ENCODE measurements at places on chromosomes 5 and 9.

GRCh38 chr9:98568909-98569469 lies 139.7 kb downstream of the GABBR2 start:
- DNase-seq: no peak

DNA sequence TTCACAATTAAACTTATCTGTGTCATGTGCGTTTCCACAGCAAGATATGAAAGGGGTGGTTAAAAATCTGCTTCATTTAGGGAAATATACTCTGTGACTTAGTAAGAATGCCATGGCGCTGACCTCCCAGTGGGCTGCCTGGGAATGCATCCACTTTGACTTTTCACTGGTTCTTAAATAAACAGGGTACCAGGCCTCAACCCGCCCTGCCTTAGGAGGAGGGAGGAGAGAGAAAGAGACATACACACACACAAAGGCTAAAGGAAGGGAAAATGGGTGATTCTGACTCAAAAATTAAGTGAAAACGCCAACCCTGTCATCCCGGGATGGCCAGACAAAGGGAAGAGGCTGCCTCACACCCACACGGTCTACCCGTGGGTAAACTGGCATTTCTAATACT lies 122.1 kb downstream of the EBF1 start:
- DNase-seq: no peak

DNA sequence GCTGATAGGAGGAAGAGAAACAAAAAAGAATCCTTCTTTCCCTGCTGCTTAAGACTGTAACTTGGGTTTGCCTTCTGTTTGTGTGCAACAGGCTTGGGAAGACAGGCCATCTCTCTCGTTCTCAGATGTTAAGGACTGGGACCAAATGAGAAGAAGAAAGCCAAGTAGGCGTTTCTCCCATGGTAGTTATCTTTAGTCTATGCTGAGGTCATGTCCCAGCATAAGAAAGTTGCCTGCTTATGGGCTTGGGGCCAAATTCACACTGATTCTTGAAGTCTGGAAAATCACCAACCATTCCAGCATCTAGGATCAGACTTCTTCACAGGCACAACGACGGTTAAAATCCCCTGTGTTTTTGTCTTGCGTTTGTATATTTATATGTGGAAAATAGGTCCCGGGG lies 44.2 kb upstream of the PALM2AKAP2 start:
- no peak for DNase-seq

DNA sequence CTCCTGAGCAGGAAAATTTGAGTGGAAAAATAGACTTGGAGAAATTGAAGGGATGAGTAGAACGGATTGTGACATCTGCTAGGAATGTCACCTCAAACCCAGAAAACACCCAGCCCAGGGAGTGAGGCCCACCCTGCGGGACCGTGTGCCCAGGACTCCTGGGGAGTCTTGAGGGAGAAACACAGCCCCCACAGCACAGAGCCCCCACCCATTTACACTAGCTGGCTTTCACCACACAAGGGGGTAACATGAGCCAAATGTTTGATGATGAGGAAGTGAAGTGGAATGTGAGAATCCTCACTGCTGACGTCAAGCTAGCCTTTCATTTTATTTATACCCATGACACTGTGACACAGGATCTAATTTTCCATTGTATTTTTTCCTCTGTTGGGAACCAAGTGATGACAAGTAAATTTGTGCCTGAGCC lies 42.8 kb upstream of the PDE8B start:
- no peak for DNase-seq

GRCh38 chr5:159096243-159096923 lies 3.3 kb downstream of the EBF1 start:
- no peak for DNase-seq

DNA sequence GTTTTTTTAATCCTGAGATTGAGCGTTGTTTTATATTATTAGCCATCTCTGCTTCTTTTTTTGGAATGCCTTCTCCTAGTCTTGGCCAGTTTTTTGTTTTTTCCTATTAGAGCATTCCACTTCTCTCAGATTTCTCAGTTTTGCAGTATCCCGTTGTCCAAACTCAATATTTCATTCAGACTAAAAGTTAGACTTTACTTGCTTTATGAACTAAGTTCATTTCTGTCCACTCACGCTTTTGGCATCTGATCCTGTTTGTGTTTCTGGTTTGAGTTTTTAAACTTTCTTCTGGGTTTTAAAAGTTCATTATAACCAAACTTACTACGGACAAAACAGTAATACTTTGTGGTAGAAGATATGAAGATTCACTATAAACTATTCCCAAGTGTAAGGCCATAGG lies 288.3 kb upstream of the MPDZ start:
- no peak for DNase-seq

DNA sequence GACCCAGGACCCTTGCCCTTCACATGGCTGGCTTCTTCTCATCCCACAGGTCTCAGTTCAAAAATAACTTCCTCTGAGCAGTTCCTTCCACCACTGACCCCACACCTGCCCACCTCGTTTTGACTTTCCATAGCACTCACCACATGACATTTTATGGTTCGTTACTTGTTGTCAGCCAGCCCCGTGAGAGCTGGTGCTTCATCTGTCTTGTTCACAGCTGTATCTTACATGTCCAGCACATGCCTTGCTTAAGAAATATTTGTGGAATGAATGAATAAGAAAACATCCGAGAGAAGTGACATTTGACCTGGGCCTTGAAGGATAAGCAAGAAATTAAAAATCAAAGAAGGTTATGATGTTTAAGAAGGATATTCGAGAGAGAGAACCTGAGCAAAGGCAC lies 193.9 kb downstream of the RFK start:
- no peak for DNase-seq

GRCh38 chr5:86968301-86968753 lies 299.4 kb upstream of the RASA1 start:
- DNase-seq: no peak

- DNase-seq: no peak
These were observed 9.0 kb upstream of the MYORG start for GRCh38 chr9:34385561-34386230.

DNA sequence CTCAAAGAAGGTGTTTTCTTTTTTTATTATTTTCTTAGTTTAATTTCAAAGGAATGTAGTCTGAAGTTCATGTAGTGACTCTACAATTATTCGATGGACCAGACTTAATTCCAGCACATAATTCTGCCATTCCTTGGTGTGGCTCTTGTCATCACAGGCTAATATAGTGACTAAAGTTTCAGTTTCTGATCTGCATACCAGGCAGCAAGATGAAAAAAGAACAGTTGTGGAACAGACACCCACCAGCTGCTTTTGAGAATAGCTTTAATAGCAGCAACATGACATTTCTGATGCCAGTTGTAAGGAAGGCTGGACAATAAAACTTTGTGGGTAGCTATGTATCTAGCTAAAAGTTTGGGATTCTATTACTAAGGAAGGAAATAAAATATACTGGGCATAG lies 676.3 kb upstream of the GRAMD2B start:
- no peak for DNase-seq
